ENCODE measurements at places on chromosomes 7 and 10.

DNA sequence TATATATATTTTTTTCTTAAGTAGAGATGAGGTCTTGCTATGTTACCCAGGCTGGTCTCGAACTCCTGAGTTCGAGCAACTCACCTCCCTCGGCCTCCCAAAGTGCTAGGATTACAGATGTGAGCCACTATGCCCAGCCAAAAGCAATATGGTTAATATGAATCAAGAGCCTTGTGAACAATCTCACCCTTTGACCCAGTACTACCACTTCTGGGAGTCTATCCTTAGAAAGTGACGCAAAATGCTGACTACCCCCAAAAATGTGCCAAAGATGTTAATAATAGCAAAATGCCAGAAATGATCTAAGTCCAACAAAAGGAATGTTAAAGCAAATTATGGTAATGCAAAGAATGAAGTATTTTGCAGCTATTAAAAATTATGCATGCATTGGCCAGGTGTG is 44.3 kb downstream of the HOXA1 start:
- no peak for DNase-seq

DNA sequence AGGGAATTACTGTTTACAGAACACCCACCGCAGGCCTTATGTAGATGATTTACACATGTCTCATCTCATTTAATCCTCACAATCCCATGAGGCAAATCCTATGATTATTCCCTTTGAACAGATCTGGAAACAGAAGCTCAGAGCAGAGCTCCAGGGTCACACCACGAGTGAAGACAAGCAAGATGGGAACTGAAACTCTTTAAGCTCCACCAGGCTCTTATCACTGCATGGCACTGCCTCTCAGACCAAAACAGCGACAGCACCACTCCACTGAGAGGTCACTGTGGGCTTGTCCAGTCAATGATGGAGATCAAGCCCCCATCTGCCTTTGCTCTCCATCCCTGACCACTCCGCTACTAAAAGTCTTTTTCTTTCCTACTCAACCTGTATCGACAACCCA is 5.9 kb downstream of the GRID1 start:
- no peak for DNase-seq

- DNase-seq, result no peak
Observed at GRCh38 chr10:119663866-119664698, 12.9 kb downstream of the BAG3 start.

DNA sequence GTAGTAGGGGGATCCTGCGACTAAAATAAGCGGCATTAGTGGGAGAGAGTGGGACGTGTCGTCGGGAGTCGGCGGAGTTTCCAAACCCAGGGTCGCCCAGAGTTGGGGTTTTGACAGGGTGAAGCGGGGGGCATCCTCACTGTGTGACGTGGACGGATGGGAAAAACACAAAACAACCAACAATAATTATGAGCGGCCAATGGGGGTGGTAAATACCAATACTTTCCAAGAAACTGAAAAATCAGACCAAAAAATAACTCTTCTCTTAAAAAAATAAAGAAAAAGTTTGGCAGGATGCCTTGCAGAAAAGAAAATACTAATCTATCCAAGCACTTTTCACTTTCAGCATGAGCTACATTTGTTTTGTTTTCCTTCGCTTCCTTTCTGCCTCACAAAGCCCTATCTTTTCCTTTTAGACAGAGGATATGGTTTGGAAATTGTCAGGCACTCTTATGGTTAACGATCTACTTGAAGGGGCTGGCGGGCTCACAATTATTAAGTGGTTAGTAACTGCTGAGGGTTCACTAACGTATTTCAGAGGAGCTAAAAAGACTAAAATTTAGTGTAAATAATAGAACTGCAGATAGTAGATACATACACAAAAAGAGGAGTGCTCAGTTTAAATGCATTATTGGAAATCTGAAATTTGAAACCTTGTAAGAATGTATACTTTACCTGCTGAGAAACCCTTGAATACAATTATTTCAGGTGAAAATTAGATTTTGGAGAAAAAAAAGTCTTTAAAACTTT is 802 bp upstream of the CDK6 start:
- no peak for DNase-seq

GRCh38 chr10:26357203-26357602 is 80.9 kb upstream of the APBB1IP start:
- DNase-seq, result no peak

DNA sequence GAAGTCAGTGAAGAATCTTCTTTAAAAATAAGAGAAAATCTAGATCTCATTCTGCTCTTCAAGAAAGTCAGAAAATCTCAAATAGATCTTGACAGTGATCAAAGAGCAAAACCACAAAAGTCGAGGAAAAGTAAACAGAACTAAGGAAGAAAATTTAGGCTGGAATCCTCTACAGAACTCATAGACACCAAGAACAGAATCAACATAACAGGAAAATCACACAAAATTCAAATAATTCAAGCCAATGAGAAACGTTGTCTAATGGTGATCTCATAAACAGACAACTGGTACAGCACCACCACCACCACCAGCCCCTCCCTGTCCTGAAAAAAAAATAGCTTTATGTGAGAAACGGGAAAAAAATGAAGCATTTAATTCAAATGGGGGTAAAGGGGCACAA is 6.9 kb downstream of the ITGB1 start:
- DNase-seq, result no peak

DNA sequence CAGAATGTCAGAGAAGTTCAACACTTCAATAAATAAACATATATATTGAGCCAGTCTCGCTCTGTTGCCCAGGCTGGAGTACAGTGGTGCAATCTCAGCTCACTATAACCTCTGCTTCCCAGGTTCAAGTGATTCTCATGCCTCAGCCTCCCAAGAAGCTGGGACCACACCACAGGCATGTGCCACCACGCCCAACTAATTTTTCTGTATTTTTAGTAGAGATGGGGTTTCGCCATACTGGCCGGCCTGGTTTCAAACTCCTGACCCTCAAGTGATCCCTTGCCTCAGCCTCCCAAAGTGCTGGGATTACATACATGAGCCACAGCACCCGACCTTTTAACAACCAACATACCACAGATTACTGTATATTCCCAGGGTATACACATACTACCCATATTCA is 134.2 kb downstream of the JMJD1C start:
- no peak for DNase-seq

GRCh38 chr7:66125052-66125694 is 10.5 kb downstream of the CRCP start:
- no peak for DNase-seq

GRCh38 chr7:25854608-25855497 is 297.1 kb upstream of the NFE2L3 start:
- no peak for DNase-seq

All from activated CD4-positive, alpha-beta T cell treated with anti-CD3 and anti-CD28 coated beads for 24 hours (primary cell).